DND-41 (cell line): ENCODE measurements at places on chromosomes 11 and 22.

DNA sequence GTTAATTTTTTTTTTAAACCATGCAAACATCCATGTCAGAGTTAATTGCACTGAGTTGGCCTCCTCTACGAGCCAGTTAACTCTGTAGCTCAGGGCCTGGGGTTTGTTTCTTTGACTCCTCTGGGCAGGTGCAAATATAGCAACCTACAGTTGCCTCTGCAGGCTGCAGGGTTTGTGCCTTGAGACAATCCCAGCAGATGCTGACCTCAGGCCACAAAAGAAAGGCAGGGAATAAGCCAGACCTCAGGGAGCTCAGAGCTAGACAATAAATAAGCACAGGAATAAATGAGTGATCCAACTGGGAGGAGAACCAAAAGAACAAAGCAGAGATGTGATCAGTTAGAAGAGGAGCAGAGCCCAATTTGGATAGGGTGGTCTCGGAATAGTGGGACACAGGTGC is 390.8 kb downstream of the SHANK2 start:
- no peak overlapping the region for H3K4me3 ChIP-seq
- no peaks in the 10 kb centered on the region for H3K27me3 ChIP-seq
- H3K27ac ChIP-seq, result no peak overlapping the region
- no peaks in the 10 kb centered on the region for H3K4me1 ChIP-seq
- no peaks in the 10 kb centered on the region for H3K36me3 ChIP-seq

GRCh38 chr22:47443836-47444745 is 681.6 kb downstream of the TBC1D22A start:
- no peaks in the 10 kb centered on the region for H3K36me3 ChIP-seq
- no peak overlapping the region for H3K27ac ChIP-seq
- no peaks in the 10 kb centered on the region for H3K27me3 ChIP-seq
- H3K4me3 ChIP-seq, result no peak overlapping the region

GRCh38 chr11:128151338-128151737 is 436.0 kb downstream of the ETS1 start:
- no peak for DNase-seq
- peaks cover 3% of the 10 kb centered on the region; the same call in 1 of the 2 replicates for H3K4me1 ChIP-seq
- H3K27ac ChIP-seq, result no peak overlapping the region
- no peak overlapping the region for H3K4me3 ChIP-seq
- H3K27me3 ChIP-seq, result no peaks in the 10 kb centered on the region

- no peak for DNase-seq
- H3K4me3 ChIP-seq, result no peak overlapping the region
- H3K27ac ChIP-seq, result no peak overlapping the region
- H3K27me3 ChIP-seq, result no peaks in the 10 kb centered on the region
Measured at GRCh38 chr22:23402275-23403151, 177.6 kb downstream of the IGLL1 start.

DNA sequence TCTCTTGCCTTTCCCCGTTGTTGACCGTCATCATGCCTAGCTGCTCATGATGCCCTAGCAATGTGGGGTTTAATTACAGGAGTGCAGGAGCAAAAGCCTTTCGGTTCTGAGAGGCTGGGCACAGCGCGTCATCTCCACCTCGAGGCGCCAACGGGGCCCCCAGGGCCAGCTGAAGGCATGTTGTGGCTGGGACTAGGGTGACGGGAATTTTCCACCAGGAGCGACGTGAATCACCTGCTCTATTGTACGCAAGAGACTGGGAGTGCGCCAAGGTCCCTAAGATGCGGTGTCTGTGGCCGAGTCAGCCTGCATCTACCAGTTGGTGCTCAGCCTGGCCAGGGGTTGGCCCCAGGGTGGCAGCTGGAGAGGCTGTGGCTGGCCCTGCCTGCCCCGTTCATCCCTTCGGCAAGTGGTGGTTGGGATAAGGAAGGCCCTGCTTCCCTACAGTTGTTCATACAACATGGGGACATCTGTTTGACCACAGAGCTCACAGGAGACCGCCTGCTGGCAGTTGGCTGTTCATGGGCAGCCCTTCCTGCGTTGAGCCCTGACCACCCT is 1175.6 kb downstream of the BRD1 start:
- no peak for DNase-seq
- no peaks in the 10 kb centered on the region for H3K27me3 ChIP-seq
- H3K4me3 ChIP-seq, result no peak overlapping the region
- no peaks in the 10 kb centered on the region for H3K4me1 ChIP-seq
- no peaks in the 10 kb centered on the region for H3K36me3 ChIP-seq

GRCh38 chr11:120431633-120432032 is 79.9 kb upstream of the GRIK4 start:
- H3K27ac ChIP-seq, result no peak overlapping the region
- H3K4me1 ChIP-seq, result no peaks in the 10 kb centered on the region
- no peak for DNase-seq
- H3K4me3 ChIP-seq, result no peak overlapping the region

GRCh38 chr22:44578516-44579230 is 80.6 kb upstream of the RTL6 start:
- DNase-seq, result no peak
- no peaks in the 10 kb centered on the region for H3K4me1 ChIP-seq
- no peaks in the 10 kb centered on the region for H3K27me3 ChIP-seq
- H3K27ac ChIP-seq, result no peak overlapping the region
